ENCODE measurements at places on chromosomes 1 and 21.

DNA sequence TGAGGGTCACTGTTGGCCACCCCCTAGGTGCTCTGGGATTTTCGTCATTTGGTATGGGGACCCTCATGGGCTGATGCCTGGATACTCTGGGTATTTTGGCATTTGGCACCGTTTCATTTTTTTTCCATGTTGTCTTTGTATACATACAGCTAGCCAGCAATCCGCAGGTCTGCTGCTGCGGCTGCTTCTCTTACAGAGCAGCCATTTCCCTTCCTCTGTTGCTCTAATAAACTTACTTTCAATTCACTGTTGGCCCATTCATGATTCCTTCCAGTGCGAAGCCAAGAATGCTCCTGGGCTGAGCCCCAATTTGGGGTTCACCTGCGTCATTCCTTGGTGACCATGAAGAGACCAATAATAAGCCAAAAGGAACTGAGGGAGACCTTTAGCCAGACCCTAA, 21.5 kb downstream of the GON4L start:
- DNase-seq, result no peak

- DNase-seq, result no peak
Observed at GRCh38 chr1:15066191-15066590, 87.4 kb upstream of the TMEM51 start.

DNA sequence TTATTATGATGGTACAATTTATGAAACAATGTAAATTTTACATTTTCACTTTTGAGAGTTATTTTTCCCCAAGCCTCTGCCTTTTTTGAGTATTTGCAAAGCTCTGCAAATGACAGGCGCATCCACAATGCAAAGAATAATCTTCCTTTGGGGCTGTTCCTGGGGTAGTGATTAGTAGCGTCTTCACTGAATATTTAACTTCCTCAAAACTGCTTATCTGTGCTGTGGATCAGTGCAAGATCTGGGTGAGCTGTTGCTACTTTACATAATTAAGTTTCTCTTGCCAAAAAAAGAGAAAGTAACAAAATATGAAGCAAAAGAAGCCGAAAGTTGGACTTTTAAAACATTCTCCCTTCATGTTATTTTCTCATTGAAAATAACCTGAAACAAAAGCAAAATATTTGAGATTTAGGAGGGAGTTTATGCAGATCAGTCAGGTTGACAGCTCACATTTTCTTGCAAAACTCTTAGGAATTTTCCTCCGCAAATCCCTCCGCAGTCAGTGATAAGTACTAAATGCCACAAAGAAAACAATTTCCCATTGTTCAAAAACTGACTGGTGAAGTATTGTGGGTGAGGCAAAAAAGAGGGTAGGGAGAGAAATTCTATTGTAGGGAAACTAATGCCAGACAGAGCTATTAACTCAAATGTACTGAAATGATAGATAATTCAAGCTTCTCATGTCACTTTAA, 276.4 kb upstream of the B3GALT2 start:
- DNase-seq, result no peak

DNA sequence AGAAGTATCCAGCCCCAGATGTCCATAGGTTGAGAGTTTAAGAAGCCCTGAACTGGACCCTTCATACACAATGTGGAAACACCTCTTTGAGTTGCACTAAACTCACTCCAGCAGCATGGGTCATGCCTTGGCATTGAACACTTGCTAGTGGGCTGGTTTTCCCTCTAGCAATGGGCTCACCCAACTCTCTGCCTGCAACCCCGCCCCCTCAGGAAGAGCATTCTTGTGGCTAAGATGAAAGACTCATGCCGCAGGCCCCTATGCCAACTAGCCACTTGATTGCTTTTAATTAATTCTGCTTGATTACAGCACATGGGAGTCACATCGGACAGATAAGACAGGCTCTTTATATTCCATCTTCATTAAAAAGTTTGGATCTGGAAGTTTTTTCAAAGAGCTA, 136.5 kb upstream of the GJB5 start:
- no peak for DNase-seq

DNA sequence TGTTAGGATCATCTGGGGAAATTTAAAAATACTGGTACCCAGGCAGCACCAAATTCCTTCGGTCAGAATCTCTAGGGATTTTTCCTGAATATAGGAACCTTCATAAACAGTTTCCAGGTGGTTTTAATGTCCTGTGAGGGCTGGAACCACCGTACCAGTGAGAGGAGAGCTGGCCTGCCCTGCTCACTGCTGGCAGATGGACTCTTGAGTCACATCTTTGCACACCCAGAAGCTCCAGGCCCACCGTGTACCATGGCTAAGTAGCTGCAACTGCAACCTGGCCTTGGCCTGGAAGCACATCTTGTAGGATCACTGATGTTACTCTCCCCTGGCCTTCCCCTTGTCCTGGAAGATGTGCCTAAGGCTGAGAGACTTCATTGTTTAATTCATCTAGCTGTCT, 181.5 kb downstream of the DISC1 start:
- no peak for DNase-seq

DNA sequence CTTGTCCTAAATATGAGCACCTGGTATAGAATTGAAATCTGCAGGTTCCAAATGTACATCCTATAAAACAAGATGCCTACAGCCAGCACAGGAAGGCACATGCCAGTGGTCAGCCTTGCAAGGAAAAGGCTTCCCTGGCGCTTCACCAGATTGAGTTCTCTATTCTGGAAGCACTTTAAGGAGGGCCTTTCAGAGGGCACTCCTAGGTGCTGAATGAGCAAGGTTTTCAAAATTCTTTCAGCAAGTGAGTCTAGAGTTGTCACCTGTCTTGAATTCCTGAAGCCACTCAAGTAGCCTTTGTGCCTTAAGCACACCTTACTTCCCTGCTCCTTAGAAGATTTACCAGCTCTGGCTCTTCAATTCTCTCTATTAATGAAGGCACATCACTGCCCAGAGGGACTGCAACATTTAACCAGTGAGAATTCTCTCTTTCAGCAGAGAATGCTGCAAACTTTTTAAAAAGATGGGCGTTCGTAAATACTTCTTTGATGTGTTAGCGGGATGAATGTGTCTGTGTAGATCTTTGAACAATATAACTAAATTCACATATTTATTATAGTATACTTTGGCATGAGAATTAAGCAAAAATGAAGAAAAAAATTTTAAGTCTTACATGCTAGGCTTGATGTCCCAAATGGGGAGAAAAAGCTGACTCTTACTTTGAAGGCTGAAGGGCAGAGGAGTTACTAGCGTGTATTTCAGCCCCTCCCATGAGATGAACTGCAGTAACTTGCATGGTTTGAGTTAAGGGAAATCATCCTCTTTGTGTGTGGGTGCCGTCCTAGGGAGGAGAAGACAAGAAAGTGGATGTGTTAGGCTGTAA, 162.0 kb downstream of the NTPCR start:
- DNase-seq, result no peak

DNA sequence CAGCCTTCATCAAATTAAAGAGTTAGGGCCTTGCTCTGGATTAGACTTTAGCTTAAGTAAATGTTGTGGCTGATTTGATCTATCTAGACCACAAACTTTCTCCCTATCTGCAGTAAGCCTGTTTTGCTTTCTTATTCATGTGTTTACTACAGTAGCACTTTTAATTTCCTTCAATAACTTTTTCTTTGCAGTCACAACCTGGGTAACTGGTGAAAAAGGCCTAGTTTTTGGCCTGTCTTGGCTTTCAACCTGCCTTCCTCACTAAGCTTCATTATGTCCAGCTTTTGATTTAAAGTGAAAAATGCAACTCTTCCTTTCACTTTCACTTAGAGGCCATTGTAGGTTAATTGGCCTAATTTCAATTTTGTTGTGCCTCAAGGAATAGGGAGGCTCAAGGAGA, 12.5 kb upstream of the LPGAT1 start:
- no peak for DNase-seq

- no peak for DNase-seq
Observed at GRCh38 chr1:145979746-145980456, 15.4 kb downstream of the POLR3GL start.

DNA sequence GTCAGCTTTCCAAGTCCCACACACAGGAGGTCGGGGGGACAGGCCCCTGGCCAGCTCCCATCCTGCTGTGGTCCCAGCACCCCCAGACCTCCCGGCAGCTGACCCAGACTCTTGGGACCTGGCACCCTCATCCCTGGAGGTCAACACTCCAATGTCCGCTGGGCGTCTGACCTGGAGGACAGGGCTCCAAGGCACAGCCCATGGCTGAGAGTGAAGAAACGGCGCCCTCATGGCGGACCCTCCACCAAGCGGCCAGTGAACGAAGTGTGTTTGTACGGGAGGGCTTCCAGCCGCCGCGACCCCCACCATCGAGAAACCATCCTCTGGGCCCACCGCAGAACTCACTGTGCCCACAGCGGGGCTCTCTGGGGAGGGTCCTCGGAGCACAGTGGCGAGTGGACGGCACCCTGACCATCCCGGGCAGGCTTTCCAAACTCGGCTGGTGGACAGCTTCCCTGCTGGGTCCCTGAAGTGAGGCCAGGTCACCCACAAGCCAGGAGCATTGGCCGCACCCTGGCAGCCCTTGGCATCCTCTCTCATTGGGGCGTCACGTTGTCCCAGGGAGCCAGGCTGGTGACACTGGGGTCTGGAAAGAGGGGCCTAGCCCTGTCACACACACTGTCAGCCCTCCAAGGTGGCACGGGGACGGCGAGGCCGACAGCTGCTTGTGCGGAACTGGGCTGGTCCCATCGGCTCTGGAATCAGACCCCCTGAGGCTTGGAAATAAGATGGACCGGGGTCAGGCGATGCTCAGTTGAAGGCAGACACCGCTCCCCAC, 47.8 kb upstream of the COL6A2 start:
- no peak for DNase-seq

- DNase-seq, result no peak
Observed at GRCh38 chr1:22406722-22407495, 44.7 kb upstream of the ZBTB40 start.

- DNase-seq, result no peak
Observed at GRCh38 chr21:44910229-44911067, 10.3 kb downstream of the ITGB2 start.
